ENCODE measurements at places on chromosomes 1 and 21.

- no peak for DNase-seq
These were observed 104.1 kb downstream of the DAB1 start for GRCh38 chr1:57319791-57320190.

- DNase-seq, result no peak
These were observed 28.4 kb upstream of the AHCTF1 start for GRCh38 chr1:246959944-246960693.

DNA sequence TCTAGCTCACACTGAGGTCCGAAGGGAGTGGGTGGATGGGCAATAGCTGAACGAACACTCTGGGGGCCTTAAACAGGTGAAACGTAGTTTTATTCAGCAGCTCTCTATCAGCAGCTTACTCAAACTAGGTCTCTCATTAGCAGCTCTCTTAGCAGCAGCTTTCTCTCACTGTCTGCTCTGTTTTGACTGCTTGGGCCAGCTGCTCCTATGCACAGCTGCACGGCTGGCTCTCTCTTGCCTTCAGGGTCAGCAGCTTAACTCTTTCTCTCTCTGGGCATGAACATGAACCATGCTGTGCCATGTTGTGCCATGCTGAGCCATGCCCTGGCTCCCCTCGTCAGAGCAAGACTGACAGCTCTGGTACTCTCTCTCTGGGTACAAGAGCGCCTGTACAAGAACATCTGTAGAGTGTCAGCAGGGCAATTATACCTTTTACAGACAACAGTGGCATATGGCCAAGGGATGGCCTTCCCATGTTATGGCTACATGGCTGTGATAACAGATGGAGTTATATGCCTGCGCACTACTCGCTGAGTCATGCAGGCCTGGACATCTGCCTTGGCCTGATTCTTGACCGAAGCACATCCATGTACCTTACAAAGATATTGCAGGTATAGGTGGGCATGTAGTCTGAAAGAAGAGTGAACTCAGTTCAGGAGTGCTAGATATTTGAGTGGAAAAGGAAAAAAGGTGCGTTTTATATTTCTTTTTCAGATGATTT, 152.4 kb downstream of the LEPR start:
- DNase-seq, result no peak

DNA sequence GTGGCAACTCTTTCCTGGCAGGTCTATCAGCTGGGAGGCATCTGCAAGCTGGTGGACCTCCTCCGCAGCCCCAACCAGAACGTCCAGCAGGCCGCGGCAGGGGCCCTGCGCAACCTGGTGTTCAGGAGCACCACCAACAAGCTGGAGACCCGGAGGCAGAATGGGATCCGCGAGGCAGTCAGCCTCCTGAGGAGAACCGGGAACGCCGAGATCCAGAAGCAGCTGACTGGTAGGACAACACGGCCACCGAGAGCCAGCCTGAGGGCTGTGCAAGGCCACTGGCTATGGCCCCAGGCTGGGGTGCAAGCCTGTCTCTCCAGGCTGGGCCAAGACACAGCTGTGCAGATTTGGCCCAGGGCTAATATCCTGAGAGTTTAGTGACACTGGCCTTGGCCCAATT, 34.2 kb downstream of the PKP1 start:
- DNase-seq, result no peak

DNA sequence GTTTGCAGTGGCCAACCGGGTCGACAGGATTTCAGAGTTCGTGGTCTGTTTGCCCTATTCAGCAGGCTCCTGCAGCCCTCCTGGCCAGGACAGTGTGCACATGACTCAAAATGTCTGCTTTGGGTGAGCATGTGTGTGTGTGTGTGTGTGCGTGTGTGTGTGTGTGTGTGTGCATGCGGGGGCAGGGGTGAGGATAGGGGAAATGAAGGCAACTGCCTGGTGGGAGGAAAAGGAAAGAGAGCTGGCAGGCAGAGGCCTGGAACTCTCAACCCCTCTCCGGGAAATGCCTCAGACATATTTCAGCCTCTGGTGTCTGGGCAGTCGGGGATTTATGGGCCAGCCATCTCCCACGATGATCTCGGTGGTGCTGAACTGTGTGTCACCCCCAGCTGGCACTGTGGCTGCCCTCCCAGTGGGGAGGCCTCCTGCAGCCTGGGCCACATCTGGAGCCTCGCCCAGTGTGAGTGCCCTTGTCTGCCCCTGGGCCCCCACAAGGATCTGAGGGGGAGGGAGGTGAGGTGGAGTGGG, 15.2 kb downstream of the CDCP2 start:
- no peak for DNase-seq

DNA sequence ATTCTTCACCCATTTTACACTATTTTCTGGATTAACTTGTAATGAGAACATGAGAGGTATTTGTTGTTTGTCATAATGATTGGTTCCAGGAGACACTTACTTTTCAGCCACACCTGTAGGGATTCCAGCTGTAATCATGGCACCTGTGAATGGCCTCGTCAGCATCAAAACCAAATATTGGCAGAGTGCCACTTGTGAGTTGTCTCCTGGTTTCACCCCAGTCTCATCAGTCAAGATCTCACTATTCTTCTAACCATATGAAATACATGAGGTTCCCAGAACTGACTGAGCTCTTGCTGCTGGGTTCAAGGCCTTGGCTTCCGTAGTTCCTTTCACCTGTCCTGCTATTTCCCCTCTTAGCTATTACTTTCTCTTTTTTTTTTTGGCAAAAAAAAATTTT, 246.6 kb upstream of the ADGRL2 start:
- no peak for DNase-seq

Data from CD4-positive, alpha-beta T cell treated with Interleukin-2 at 100 ng/mL for 4 hours (primary cell).